ENCODE measurements at places on chromosomes 7 and 10. TPM values are rescaled to one million over a fixed set of nuclear protein-coding genes. Genes with fewer than 3 reads are reported as not detected.

The SLC26A3 gene
- not detected for total RNA-seq

The TRPV5 gene
- total RNA-seq = not detected

The GHRHR gene
- total RNA-seq = not detected

The CNNM1 gene
- 0.66 TPM for total RNA-seq

The MAP3K8 gene
- 20.0 TPM for total RNA-seq

The FAM24B gene
- total RNA-seq = 6.8 TPM

The CPXM2 gene
- 48.1 TPM for total RNA-seq

DNA sequence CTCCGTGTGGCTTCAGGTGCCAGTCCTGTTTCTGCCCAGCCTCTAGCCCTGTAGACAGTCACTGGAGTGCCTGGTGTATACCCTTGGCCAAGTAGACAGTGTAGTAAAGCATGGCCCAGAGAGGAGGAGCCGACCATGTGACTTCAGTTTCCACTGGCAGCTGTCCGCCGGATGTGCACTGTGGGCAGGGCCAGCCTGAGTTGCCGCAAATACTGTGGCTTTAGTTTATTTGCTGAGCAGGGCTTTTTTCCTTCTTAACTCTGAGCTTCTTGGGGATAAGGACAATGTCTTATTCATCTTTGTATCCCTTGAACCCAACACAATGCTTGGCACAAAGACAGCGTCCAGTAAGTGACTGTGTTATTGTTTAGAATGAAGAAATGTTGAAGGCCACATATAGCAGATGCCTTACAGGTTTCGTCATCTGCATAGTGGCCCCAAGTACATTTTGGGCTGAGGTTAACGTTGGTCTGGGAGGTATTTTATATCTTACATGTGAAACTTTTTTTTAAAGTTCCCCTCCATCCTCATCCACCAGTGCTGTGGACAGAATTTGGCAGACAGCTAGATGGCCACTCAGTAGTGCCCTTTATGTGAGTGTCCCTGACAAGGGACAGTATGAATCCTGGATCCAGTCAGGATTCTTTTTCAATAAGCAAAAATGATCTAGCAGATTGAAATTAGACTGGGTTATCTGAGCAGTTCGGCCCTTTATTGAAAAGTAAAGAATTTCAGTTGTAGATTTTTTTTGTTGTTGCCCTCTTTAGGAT is 40.6 kb downstream of the CYP17A1 start:
- peak; percentile 52 for DNase-seq

GRCh38 chr10:75021379-75022249 is 89.8 kb upstream of the SAMD8 start:
- no peak for DNase-seq

- DNase-seq = no peak
Measured at GRCh38 chr10:45035673-45036072, 35.0 kb downstream of the ZNF22 start.

GRCh38 chr7:98202367-98203195 is 8.7 kb upstream of the BHLHA15 start:
- no peak for DNase-seq

DNA sequence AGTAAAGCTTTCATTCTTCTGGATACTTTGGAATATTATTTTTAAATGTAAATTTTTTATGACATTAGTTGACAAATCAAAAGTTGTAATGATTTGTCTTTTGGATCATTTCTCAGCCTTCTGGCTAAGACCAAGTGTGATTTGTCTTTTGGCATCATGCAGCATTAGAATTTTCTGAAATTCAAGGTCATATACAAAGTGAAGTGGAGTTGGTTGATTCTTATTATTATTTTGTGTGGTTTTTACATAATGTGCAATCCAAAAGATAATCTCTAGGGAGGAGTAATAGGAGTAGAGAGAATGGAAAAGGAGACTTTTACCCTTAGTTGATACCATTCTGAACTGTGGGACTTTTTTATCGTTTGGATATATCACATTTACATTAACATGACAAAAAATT is 24.2 kb upstream of the SEPTIN7 start:
- DNase-seq = no peak

GRCh38 chr7:44764665-44765578 is 16.3 kb downstream of the ZMIZ2 start:
- DNase-seq = no peak

GRCh38 chr7:37286454-37286832 is 162.2 kb downstream of the ELMO1 start:
- DNase-seq = no peak

DNA sequence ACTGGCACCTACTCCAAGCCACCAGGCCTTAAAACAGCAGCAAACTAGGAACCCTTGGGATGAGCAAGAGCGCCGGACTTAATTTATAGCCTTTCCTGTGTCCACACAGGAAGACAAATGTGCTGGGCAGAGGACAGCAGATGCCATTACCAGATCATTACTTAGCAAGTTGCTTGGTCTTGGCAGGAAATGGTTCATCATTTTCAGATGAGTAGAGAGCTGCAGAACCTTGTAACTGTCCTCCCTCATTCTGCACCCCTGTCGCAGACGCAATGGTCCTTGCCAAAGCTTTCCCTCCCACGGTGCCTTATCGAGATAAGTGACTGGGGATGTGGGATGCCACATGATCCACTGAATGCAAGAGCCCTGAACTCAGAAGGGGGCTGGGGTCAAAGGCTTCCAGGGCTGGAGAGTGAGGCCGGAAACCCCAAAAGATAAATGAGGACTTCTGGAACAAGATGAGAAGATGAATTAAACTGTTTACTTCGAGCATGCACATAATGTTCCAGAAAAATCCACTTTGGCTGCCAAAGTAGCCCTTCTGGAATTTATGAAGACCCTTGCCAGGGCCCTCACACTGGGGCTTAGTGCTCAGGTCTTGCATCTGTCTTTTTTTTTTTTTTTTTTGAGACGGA is 145.6 kb upstream of the ZNF32 start:
- DNase-seq = peak; percentile 86

- DNase-seq = no peak
Measured at GRCh38 chr10:93356516-93356915, 125.6 kb downstream of the MYOF start.

DNA sequence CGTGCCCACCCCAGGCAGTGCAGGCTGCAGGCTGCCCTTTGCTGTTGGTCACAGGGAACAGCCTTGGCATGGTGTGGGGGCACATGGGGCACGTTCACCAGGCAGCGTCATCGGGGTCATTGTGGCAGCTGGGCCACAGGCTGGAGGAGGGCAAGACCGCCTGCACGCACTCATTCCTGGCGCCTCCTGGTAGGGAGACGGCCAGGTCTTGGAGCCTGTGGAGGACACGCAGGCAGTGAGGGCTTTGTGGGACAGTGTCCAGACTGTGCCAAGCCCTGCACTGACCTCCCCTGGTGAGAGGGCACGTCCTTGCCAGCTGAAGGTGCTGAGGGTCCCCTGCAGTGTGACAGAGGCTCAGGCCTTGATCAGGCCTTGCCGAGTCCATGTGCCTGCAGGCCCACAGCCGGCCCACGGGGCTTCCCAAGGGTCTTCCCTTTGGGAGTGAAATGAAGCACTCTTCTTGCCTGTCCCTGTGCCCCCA is 76.4 kb downstream of the NKX6-2 start:
- no peak for DNase-seq

- no peak for DNase-seq
Measured at GRCh38 chr10:27399871-27400270, 104.2 kb upstream of the RAB18 start.

GRCh38 chr10:13993673-13994089 is 337.0 kb downstream of the FRMD4A start:
- no peak for DNase-seq

DNA sequence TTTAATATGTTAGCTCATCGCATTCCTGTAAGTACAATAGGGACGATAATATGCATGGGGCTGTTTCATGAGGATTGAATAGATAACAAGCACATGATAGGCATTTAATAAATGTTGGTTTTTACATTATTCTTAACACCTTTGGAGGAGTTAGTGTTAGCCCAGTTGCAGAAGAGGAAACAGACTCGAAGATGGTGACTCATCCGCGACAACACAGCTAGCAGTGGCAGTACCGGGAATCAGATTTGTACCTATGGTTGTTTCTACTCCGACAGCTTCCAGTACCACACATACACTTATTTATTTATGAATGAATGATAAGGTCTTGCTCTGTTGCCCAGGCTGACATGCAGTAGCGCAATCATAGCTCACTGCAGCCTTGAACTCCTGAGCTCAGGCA is 2.9 kb downstream of the LRMDA start:
- DNase-seq = no peak

DNA sequence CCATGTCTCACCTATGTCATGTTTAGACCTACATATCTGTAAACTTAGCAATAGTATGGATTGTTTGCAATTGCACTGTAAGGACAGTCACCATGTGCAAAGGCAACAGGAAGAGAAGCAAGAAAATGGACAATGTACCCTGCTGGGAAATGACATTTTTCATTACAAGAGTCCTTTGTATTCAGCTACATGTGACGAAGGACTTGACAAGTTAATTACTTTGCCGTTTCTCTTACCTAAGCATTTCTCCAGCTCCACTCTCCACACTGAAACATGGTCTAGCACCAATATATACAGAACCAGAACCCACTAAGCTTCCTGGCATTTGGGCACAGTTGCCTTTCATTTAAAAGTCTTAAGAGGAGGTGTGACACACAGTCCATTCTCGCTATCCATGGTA is 76.6 kb upstream of the PFKP start:
- no peak for DNase-seq

DNA sequence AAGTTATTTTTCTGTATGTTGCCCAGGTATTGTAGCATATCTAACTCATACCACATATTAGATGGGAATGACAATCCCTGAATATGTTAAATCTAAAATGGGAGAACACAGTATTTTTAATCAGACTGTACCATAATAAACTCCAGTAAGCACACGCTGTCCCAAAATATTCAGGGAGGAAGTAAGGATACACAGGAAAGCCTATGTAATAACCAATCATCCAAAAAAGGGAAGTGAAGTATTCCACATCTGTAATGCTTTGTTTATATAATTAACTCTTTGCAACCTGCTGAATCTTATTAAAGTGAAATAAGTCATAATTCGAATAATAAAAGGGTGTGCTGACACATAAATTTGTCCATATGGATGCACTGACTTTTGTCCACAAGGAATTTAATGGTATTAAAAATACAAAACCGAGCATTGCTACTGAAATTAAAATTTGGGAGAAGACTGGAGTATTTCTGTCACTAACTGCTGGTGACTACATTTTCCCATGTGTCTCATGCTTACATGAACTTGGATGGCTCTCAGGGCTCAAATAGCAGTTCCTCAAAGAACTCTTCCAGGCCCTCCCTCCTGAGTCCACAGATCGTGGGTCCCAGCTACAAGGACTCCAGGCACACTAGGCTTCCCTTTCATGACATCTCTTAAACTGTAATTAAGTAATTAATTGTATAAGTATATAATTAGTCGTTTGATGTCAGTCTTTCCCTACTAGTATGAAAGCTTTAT is 120.6 kb downstream of the NEBL start:
- no peak for DNase-seq

DNA sequence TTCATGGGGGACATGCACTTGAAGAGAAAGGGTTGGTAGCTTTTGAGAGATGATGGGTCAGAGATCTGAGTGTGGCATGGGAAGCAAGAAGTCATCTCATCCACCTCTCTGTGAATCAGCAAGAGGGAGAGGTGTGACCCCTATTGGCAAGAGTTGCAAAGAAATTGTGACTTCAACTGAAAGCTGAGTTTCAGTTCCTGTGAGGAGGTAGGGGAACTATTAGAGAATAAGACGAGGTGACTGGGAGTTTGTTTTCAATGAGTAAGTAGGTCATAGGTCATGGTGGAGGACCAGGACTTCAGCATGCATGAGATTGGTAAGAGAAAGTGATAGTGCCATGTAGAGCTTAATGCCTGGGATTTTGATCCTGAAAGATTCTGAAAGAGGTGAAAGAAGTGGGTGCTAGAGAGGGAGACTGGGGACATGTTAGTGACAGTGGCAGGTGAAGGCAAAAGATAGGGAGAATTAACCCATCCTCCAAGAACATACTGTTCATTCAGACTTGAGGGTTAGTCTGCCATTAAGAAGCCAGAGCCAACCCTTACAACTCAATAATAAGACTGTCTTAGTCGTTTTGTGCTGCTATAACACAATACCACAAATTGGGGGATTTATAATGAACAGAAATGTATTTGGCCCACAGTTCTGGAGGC is 75.5 kb upstream of the CAPZA2 start:
- peak; percentile 43 for DNase-seq

GRCh38 chr7:82396343-82396742 is 47.2 kb downstream of the CACNA2D1 start:
- DNase-seq = no peak

DNA sequence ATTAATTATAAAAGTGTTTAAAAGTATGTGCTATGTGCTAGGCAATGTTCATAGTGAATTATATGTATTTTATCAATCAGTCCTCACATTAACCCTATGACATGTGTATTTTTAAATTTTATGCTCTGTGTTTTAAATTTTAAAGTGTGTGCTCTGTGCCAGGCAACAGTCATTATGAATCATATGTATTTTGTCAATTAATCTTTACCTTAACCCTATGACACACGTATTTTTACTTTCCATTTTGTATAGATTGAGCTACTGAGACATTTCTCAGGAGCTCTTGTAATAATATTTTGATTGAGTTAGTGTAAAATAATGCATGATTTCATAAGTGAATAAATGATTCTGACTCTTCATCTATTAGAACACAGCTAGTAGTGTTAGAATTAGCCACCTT is 117.8 kb downstream of the THSD7A start:
- DNase-seq = no peak

- DNase-seq = peak; percentile 95
Measured at GRCh38 chr10:122140941-122141623, 130.0 kb upstream of the BTBD16 start.

DNA sequence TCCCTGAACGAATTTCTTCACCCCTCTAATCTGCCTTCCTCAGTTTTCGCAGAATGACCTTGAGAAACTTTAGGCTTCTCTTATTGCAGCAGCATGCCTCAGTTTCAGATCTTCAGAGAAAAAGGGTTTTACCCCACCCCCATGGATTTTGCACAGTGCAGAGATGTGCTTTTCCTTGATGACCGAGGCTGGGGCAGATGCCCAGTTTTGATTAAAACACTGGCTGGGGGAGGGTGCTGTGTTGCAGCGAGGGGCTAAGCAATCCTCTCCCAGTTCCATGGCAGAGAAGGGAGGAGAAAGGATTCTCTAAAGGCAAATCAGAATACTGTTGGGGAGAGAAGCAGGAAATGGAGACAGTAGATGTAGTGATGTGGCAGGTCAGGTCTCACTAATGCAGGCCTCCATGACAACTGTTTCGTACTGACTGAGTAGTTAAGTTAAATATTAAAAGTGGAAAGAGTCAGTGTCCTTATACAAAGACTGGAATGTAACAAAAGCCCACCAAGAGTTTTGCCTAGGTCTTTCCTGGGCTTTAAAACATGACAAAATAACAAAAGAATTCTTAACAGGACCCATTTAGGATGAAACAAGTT is 50.8 kb upstream of the PDZD8 start:
- no peak for DNase-seq

DNA sequence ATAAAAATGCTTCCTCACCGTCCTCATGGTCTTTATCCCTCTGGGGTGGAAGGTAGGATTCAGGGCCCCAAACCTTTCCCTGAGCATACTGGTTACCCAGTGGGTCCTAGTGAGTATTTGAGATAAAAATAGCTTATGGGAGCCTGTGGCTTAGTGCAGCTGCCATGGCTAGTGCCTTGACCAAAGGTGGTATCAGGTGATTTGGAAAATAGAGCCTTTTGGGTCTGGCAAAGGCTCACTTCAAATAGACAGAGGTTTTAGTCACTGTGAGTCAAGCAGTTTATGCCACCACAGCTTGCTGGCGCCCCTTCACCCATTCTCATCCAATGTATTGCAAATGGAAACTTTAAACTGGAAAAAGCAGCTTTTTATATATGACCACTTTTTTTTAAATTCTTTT is 30.4 kb downstream of the PLAU start:
- DNase-seq = peak; percentile 51

Data from fibroblast of lung (primary cell).